ENCODE measurements at places on chromosomes 1 and 21.

DNA sequence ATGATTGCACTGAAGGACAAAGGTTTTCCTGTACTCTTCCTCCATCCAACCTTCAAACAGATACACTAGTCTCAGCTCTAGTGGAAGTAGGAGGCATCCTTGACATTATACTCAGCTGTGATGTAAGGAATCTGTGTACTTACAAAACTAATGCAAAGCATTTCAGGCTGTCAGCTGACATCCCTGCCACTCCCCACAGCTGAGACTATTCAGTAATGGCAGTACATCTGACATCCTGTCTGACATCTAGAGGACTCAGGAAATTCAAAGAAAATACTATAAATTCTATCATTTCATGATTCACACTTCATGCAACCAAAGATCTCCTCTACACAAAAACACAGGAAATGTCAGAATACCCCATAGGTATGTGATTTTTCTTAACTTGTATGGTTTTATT lies 325.8 kb downstream of the SMYD3 start:
- DNase-seq: no peak

DNA sequence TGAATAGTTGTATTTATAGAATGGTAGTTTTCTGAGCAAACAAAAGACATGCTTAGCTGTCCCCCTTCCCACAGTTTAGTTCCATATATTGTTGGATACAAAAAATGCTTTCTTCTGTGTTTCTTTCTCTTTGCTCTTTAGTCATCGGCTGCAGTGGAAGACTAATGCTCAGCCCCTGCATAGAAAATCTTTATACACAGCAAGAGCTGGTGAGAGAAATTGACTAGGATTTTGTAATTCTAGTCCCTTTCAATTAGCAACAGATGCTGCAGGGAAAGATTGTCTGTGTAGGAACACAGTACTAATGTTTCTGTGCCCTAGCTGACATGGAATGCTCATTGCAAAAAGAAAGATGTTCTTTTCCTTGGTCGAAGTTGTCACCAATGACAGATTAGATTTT lies 200.9 kb downstream of the RPS6KC1 start:
- no peak for DNase-seq

DNA sequence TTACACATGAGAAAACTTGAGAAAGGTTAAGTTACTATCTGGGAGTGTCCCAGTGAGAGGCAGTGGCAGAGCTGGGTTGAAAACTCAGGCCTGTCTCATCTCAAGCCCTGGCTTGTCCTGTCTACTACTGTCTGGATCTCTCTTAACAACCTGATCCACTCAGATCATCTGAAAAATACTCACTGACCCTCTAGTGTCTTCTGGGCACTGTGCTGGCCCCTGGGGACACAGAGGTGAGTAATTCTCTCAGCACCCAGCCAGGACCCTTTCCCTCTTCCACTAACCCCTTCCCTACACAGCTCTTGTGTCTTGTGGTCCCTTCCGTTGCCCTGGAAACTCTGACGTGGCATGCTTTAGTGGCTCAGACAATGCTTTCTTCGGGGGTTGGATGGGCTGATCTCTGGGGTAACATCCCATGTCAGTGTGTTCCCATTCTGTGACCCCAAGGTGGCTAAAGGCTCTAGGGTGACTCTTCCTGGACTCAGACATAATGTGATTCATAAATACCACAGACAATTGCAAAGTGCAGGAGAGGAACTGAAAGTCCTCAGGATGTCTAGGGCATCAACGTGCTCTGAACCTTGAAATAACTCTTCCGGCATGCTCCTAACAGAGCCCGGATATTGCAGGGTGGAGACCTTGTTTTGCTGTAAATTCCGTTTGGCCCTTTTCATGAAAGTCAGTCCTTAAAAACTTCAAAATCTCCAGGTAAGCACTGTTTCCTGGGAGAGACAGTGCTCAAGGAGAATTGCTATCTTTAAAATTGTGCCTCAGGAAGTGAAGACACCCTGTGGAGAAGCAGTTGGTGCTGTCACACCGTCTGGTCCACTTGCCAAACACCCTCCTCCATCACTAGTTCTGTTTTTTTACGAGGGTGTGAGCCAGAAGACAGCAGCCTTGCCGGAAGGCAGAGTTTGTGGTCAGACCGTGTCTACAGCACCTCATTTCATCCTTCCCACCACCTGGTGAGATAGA lies 4.0 kb downstream of the SHISAL2A start:
- DNase-seq: no peak

DNA sequence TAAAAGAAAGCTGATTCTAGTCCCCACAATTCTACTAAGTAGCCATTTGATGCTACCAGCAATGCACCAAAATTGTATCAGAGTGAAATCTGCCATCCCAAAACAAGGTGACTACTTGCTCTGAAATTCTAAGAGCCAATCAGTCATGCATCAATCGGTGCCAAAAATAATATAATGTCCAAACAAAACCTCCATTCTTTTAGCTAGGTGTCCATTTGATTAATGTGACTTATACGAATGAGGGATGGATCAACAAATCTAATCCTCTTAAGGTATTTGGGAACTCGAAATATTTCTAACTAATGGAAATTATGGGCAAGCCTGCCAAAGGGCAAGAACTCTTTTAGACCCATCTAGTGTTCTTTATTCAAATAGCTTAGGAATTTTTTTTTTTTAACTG lies 66.4 kb upstream of the NEK2 start:
- DNase-seq: no peak

DNA sequence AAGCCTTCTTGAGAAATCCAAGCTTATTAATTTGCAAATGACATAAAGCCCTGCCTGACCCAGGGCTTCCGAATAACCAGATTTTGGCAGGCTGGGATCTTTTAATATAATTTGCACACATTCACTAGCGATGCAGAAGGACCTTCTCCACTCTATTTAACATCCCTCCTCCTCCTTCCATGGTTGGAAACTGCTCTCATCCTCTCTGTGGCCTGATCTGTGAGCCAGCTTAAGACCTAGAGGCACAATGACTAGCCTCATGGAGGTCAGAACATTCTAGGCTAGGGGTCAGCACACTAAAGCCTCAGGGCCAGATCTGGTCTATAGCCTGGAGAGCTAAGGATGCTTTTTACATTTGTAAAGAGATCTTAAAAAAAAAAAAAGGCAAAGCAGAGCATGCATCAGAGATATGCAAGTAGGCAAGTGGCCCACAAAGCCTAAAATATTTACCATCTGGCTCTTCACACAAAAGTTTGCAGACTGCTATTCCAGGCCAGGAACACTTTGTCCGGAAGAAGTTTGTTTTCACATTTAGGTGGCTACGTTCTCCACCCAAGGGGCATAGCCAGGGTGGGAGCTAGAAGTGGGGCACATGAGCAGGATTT lies 138.2 kb upstream of the HMGB4 start:
- DNase-seq: no peak

DNA sequence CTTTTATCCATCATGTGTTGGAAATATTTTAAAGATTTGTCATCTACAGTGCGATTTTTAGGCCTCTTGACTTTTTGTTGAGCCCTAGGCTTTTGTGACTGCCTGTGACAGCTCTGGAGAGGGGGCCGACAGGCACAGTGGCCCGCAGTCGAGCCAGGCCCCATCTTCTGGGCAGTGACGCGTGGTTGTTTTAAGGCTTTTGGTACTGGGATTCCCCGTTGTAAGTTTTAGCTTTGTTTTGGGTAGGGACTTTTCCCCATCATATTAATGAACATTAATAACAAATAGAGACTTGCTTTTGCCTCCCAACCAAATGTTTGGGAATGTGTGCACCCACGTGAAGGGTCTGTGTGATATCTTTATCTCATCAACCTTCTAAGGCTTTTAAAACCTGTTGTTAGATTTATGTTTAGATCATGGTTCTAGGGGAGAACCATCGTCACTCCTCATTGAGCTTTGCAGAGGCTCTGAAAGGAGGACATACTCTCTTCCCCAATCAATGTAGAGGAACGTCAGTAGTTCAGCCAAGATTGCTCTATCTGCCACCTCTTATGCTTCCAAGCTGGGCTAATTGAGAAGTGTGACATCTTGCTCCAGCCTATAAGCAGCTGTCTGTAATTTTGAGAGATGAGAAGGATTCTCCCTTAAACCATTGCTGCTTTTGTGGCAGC lies 34.6 kb downstream of the MAPKAPK2 start:
- DNase-seq: no peak

- no peak for DNase-seq
Observed at GRCh38 chr1:20322081-20322824, 31.6 kb downstream of the VWA5B1 start.

GRCh38 chr1:84615790-84616189 lies 41.5 kb upstream of the CTBS start:
- no peak for DNase-seq

DNA sequence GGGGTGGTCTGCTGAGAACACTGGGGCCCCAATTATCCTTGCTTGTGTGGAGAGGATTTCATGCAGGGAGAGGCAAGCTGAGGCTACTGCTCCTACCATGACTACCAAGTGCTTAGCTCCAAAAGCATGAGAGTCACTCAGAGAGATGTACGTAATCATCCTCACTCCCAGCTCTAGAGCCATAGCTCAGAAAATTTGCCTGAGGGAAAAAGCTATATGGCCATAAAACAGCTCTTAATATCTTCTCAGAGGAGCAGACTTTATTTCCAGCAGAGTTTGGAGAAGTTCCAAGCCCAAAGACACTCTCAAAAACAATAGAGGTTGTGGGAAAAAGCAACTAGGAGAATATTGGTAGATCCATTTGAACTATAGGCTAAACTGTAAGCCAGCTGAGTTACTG lies 106.4 kb upstream of the PBX1 start:
- DNase-seq: no peak

DNA sequence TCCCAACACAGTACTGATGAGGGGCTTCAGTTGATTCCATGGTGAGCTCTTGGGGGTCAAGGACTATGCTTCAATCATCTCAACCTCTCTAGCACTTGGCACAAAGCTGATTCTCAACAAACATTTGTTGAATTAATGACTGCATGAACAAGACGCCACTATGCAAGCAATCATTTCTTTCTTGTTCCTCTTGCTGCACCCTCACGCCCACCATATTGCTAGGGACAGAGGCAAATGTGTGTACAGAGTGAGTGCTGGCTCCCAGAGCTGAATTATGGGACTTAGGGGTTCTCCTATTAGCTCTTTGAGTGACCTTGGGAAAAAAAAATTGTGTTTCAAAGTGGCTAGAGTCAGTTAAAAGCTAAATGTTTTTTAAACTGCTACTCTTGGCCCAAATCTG lies 2.5 kb downstream of the ADAR start:
- DNase-seq: no peak

GRCh38 chr1:156128308-156128653 lies 13.8 kb downstream of the LMNA start:
- DNase-seq: no peak

GRCh38 chr1:225762002-225762441 lies 15.6 kb upstream of the SRP9 start:
- no peak for DNase-seq

GRCh38 chr1:248372394-248372793 lies 3.2 kb upstream of the OR2T6 start:
- DNase-seq: no peak

- DNase-seq: no peak
Observed at GRCh38 chr1:183566026-183566425, 24.2 kb downstream of the NCF2 start.

- peak; percentile 74 for DNase-seq
Observed at GRCh38 chr1:93846992-93847810, 31.8 kb downstream of the DNTTIP2 start.

DNA sequence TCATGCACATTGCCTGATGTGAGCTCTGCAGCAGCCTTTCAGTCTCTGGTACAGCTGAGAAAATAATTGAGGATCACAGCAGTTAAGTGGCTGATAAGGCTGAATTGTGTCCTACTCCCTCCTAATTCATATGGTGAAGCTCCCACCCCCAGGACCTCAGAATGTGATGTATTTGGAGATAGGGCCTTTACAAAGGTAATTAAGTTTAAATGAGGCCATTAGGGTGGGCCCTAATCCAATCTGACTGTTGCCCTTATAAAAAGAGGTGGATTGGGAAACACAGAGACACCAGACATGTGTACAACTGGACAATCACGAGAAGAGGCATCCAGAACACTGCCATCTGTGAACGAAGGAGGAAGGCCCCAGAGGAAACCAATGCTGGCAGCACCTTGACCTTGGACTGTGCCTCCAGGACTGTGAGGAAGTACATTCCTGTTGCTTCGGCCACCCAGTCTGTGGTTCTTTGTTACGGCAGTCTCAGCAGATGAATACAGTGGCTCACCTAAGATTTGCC lies 148.1 kb downstream of the TRABD2B start:
- no peak for DNase-seq

DNA sequence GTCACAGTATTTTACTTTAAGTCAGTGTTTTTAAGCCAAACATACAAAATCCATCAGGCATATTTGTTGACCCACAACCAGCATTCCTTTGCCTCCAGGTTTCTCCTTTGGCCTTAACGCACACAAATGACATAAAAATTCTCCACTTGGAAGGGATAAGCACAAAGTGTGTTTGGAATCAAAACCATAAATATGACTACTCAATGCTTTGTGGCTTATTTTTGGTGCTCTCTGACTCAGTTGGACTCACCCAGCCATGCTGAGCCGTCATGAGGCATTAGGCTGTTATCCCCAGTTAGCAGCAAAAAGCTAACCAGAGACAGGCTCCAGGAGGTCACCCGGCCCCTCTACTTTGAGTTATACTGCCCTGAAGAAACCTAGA lies 948 bp downstream of the PRUNE1 start:
- no peak for DNase-seq

GRCh38 chr1:23581219-23581618 lies 21.9 kb upstream of the ID3 start:
- DNase-seq: no peak

DNA sequence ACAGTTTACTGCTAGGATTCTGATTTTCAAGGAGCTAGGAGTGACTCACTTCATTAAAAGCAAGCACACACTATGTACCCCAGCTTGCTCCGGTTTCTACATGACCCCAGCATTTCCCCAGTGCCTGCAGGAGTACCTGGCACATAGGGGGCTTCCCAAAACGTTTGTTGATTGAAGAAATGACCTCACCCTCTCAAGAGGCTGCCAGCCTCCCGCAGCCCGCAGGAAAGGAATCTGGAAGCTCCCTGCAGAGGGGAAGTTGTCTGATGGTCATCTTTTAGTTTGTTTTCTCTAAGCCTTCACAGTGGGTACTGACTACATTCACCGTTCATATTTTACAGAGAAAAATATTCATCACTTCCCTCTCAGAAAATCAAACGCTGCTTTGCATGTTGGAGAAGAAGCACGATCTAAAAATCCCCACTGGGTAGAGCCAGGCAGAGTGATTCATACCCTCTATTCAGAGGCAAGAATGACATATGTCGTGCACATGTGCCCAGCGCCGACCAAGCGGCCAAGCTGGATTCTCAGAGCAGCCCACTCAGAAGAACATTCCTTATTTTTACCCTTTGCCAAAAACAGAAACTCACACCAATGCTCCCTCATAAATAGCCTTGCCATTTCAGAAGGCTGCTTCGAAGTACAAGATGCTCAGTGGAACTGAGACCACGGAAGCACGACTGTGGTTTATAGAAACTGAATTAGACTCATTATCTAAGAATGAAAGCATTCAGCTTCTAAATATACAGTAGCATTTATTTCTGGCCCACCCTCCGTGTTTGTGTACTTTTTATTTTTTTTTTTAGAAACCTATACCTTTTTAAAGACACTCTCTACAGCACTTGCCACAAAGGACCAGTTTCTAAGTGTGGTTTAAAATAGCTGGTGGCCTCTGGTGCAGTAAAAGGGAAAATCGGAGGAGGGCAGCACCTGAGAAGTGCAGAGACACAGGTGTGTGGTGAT lies 143.2 kb downstream of the MIS18A start:
- DNase-seq: peak; percentile 79

GRCh38 chr1:13583595-13583965 lies at the start of gene PDPN:
PDPN (plus strand) TSS chr1:13583832; CDS start chr1:13584034, 202 bp downstream.
- no peak for DNase-seq

- no peak for DNase-seq
Observed at GRCh38 chr1:105373681-105374080, 1624.0 kb downstream of the AMY1C start.

Measured in HS-5 (cell line).